ENCODE measurements at places on chromosomes 11 and 22. TPM values are rescaled to one million over a fixed set of nuclear protein-coding genes. Genes with fewer than 3 reads are reported as not detected.

DNA sequence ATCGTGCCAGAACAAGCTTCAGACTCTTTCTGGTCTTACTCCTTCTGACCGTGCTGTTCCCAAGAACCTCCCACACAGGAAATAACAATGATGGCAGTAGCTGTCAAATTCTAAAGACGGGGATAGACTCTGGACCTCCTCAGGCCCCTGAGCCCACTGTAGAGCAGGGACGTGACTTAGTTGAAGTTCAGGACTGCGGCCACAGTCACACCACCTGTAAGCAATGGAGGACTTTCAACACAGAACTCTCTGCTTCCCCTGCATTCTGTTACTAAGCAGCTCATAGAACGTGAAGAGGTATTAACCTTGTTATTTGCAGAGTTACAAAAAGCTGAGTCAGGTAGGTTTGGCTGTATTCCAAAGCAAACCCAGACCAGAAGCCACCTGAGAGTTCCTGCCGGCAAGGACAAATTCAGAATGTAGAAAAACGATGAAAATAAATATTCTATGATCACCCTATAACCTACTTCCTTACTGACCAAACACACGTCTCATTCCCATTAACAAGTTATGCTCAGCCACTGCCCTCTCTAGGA is 12.7 kb downstream of the TMEM45B start:
- no peak for DNase-seq

DNA sequence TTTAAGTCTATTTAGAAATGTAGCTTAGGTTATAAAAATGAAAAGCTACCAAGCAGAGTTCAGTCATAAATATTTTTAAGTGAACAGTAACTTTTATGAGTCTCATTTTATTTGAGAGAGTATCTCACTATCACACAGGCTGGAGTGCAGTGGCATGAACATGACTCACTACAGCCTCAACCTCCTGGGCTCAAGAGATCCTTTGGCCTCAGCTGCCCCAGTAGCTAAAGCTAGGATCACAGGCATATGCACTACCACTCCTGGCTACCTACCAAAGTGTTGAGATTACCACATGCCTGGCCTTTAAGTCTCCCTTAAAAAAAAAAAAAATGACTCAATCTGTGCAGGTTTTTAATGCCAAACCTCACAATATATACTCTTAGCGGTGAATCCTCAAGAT is 34.7 kb upstream of the CLNS1A start:
- no peak for DNase-seq

- no peak for DNase-seq
Observed at GRCh38 chr11:1889224-1889930, 2.3 kb downstream of the PRR33 start.

Gene SLC22A25
- not detected for polyA plus RNA-seq

GRCh38 chr11:66958956-66959274 is 732 bp upstream of the PC start:
- no peak for DNase-seq

DNA sequence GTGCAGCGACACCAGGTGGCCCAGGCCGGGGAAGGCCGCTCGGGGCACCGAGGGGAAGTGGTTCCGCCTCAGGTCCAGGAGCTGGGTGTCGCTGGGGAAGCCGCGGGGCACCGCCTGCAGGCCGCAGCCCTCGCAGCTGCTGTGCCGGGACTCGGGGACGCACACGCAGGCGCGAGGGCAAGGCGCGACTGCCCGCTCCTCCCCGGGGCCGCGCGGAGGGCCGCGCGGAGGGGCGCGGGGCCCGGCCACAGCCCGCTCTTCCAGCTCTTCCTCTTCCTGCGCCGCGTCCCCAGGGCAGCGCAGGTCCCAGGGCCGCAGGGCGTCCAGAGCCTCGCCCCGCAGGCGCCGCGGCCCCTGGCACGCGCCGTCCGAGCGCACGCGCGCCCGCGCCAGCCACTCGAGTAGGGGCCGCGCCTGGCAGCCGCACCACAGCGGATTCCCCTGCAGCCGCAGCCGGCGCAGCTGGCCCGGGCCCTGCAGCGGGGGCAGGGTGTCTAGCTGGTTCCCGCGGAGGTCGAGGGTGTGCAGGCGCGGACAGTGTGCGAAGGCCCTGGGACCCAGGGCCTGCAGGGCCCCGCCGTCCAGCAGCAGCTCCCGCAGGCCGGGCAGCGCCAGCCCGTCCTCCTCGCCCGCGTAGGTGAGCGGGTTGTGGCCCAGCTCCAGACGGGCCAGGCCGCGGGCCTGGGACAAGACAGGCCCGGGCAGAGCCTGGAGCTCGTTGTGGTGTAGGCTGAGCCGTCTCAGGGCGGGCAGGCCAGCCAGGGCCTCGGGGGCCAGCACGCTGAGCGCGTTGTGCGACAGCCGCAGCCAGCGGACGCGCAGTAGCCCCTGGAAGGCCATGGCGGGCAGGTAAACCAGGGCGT is 2.8 kb downstream of the CHADL start:
- DNase-seq, result peak; percentile 64

- no peak for DNase-seq
Observed at GRCh38 chr11:106305458-106305857, 228.0 kb downstream of the AASDHPPT start.

Data from psoas muscle (tissue), 8 donors.